ENCODE measurements at places on chromosomes 3 and 15.

GRCh38 chr15:86849136-86849535, 769.5 kb downstream of the AGBL1 start:
- no peak for DNase-seq

- no peak for DNase-seq
These were observed 316.2 kb downstream of the PTPRG start for GRCh38 chr3:61877359-61878138.

GRCh38 chr3:55549177-55549576, 62.1 kb upstream of the WNT5A start:
- no peak for DNase-seq

DNA sequence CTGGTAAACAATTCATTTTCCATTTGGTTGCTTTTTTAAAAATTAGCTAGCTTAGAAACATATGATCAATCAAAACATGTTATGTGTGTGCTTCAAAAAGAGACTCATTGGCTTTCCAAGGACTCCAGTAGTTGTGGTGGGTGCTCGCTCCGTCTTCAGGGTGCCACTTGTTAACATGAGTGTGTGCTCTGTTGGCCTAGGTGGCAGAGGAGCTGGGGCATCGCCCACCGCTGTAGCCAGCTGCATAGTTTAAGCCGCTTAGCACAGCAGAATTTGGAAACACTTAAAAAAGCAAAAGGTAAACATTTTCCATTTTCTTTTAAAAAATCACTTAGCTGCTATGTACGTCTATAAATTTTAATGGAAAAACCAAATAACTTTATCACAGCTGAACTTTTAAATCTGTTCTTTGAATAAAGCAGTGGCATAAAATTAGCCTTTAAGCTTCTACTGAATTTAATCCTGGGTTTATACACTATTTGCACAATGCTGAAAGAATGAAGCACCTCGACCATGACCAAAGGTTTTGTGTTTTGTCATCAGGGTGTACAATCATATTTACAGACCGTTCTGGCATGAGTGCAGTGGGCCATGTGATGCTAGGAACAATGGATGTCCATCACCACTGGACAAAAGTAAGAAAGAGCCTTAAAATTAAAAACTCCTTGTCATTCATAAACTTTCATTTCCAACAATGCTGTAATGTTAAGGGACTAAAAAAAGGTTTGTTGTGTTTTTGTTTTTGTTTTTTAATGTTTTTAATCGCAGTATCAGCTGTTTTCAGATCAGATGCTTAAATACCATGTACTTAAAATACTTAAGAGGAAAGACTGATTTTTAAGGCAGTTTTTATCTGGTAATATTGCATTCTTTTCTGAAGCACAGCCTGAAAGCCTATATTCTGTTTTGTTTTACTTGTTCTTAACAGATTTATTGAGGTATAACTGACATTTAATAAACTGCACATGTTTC, 57.9 kb downstream of the TCAIM start:
- no peak for DNase-seq

DNA sequence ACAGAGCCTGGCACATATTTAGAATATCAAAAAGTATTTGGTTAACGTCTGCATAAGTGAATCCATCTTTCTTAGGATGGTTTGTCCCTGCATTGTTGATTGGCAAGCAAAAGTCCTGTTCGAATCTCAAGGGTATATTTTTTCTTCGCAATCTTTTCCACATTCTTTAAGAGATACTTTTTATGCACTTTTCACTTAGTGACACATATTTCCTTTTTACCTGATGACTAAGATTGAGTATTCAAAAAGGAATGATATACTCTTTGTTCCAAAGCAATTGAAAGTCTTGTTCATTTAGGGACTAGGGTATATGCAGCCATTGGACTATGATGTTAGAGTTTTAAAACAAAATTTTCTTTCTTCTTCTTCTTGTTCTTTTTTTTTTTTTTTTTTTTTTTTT, 349.9 kb downstream of the NLGN1 start:
- no peak for DNase-seq

DNA sequence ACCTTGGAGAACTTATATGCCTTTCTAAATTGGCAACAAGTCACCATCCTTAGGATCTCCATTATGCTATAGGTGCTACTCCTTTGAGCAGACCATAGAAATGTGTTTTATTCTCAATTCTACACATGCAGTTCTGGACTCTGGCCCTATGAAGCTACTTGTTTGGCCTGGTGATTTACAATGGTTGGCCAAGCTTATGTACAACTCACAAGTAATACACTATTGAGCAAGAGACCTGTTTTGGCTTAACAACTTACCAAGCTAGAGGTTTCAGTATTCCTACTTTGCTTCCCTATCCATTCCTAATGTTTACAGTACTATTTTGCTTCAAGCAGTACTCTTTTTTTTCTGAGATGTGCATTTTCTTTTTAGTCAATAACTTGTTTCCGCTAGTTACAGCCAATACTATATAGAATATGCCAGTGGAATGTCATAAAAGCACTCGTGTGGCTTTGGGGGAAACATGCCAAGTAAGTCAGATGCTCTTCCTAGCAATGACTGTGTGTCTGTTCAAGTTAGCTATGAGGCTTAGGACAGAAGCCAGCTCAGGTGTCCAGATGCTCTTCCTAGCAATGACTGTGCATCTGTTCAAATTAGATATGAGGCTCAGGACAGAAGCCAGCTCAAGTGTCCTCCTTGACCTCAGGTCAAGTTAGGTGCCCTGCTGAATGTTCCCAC, 174.9 kb upstream of the SEMA6D start:
- DNase-seq: no peak

DNA sequence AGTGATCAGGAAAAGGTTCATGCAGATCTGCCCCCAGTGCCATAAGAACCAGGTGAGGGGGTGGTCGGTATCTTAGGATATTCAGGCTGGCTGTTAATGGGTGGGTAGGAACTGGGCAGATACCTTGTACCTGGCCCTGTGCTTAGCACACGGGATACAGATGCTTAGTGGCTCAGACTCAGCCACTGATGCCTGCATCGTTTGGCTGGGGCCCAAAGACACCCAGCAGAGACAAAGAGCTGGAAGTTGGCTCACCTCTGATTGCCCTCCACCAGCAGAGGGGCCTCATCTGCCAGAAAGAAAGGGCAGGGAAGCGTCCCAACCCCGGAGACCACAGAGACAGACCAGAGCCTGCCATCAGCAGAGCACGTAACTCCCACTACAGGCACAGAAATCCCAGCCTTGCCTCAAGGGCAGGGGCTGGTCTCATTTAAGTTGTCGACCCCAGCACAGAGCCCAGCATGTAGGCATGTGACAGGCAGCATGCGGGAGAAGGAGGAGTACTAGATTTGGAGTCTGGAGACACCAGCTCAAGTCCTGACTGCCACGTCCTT, 64.1 kb upstream of the SLC6A1 start:
- DNase-seq: peak; percentile 33

DNA sequence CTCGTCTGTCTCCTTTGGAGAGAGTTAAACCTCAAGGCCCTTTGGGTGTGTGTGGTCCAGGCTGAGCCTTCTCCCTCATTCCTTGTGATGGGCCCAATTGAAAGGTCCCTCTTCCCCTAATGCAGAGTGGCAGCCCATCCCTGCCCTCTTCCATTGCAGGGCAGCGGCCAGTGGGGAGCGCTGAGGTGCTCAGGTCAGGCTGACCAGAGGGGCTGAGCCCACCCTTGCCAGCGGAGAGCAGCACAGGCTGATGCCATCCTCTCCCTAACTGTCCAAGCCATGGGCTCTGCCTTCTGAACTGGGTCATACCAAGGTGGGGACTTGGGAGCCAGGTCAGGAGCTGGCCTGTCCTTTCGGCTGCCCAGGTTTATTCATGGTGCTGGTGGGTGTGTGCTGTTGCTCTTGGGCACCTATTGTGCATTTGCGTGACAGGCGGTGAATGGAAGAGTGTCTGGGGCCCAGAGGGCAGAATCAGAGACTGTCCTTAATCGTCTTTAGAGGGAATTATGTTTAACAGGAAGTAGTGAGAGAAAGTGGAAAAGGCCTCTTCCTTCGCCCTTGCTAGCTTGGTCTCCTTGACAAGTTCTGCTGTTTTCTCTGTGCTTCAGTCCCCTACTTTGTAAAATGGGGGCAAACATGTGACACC, 96.9 kb downstream of the VGLL4 start:
- DNase-seq: peak; percentile 39

DNA sequence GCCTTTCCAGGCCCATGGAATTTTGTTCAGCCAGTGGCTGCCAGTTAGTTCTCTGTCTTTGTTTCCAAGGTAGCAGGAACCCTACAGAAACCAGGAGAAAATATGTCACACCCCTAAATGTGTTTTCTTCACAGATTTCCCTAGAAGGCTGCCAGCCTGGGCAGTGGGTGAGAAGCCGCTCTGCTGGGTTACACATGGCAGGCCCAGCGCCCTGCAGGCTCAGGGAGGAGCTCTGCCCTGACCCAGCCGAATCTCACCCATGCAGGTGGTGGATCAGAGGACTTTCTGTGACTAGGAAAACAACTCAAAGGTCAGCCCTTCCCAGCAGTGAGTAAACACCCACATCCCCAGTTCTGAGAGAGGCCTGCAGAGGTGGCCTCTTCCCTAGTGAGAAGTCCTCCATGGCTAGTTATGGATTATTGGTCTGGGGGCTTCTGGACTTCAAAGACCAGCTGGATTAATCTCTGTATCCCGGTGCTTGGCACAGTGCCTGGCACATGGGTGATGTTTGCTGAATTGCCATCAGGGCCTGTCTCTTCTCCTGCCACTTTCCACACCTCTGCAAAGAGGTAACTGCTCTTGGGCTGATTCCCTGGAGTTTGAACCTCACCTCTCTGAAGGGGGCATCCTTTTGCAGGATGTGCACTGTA, 34.7 kb upstream of the BDH1 start:
- DNase-seq: no peak

DNA sequence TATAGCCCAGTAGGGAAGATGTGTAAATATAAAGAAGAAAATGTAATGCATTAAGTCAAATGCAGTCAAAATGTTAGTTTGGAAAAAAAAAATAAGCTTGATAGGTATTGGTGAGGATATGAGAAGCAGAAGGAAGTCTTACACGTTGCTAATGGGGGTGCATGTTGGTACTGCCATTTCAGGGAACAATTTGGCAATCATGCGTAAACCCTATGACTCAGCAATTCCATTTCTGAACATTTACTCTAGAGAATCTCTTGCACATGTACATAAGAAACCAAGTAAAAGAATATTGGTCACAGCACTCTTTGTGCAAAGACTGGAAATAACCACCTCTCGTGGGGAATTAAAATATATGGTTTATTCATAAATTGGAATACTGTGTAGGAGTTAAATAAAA, 35.5 kb upstream of the TIMP4 start:
- no peak for DNase-seq

GRCh38 chr15:99963976-99964375, 230.7 kb upstream of the LYSMD4 start:
- no peak for DNase-seq

DNA sequence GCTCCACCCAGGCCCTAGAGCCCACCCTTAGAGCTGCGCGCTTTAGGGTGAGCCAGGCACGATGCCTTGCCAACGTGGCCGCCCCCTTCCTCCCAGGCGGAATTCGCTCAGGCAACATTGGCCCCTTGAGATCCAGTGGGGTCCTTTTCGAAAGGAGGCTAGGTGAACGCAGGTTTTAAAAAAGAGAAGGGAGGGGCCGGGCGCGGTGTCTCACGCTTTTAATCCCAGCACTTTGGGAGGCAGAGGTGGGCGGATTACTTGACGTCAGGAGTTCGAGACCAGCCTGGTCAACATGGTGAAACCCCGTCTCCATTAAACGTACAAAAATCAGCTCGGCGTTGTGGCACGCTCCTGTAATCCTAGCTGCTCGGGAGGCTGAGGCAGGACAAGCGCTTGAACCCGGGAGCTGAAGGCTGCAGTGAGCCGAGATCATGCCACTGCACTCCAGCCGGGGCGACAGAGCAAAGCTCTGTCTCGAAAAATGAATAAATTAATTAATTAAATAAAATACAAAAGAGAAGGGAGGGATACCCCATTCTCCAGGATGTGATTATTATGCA, 984 bp upstream of the RPP25 start:
- no peak for DNase-seq

DNA sequence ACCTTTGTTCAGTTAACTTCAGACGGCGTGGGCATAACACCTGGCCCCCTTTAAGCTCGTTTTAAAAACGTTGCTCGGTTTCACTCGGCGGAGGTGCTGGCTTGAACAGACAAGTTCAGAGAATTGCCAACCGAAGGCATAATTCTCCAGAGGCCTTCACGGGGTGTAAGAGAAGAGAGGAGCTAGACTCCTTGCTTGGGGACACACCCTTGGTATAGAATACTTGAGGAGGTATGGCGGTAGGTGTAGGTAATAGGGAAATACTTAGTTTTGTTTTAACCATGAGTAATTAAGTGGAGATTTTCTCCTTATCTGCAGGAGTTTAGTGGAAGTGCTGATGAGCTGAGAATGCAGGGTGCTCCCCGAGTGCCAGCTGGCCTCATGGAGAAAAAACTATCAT, 921 bp downstream of the FBXL2 start:
- DNase-seq: no peak

GRCh38 chr3:177579419-177579818, 382.1 kb upstream of the TBL1XR1 start:
- no peak for DNase-seq

DNA sequence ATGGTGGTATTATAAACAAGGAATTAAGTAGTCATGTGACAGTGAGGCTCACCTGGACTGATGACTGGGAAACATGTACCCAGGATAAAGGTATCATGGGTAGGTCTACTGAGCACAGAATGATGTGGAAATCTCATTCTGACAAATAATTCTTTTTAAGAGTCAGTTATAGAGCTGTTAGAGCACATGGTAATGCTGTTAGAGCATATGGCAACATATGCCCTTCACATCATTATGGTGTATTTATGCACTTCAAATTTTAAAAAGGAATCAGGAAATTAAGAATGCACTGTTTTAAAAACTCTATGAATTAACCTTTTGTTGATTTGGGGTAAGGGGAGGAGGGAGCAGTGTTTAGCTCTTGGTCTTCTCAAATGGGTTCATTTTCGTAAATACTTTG, 1.7 kb downstream of the SLC6A20 start:
- no peak for DNase-seq

GRCh38 chr3:162092751-162093150, 596.1 kb downstream of the OTOL1 start:
- no peak for DNase-seq

GRCh38 chr3:111303760-111304159, 232.1 kb downstream of the NECTIN3 start:
- no peak for DNase-seq

- no peak for DNase-seq
These were observed 50.5 kb upstream of the KCNMB2 start for GRCh38 chr3:178485756-178486155.

DNA sequence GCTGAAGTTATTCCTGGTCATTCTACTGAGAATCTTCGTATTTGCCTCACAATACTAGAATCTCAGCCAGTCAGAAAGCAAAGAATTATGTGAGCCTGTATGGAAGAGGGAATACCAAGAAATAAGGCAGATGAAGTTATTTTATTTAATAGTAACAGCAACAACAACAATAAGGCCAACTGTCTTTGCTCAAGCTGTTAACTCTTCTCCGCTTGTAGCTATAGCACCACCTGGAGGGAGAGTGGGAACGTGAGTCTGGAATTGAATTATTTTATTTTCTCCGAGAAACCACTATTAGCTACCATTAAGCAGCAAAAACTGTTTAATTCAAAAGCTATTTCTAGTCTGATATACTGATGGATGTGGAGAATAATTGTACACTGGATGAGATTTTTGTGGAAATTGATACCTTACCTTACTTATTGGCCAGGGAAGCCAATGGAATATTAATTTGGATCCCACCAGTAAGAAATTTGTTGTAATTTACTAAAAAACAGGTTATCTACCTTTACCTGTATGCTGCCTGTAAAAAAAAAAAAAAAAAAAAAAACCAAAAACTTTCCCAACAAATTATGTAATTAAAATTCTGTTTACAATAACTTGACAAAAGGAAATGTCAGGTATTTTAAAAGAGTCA, 50.1 kb downstream of the CALML4 start:
- no peak for DNase-seq

- DNase-seq: no peak
These were observed 10.0 kb downstream of the SNTN start for GRCh38 chr3:63662500-63662899.
